ENCODE measurements at places on chromosomes 5 and 9. TPM values are rescaled to one million over a fixed set of nuclear protein-coding genes. Genes with fewer than 3 reads are reported as not detected.

DNA sequence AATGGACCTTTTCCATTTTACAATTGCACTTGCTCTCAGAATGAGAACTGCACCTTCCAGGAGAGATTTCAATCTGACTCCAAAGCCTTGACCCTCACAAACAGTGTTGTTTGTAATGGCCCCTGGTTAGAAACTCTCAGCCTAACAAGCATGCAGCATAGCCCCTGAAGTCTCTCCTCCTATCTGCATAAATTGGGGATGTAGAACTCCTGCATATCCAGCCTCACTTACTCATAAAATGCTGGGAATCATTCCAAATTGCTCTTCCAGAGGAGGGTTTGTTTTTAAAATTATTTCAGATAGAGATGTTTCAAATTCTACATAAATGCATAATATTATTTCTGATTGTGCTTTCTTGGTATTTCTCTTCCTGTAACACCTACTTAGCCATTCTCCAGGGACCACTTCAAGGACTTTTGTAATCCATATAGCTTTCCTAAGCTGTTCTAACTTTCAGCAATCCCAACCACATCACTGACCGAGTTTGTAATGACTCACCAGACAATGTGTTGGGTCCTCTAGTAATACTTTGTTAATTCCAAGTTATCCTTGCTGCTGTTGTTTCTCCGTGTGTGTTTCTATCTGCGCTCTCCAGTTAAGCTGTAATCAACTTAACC lies 143.8 kb upstream of the CCDC152 start:
- no peak for DNase-seq

The DMGDH gene
- total RNA-seq, result 2.2 TPM

GRCh38 chr9:131495785-131496184 lies 6.9 kb upstream of the POMT1 start:
- no peak for DNase-seq

- DNase-seq, result no peak
Observed at GRCh38 chr5:145902421-145902820, 29.6 kb upstream of the GRXCR2 start.

The FBXO10 gene
- 6.2 TPM for total RNA-seq
